ENCODE measurements at places on chromosomes 1 and 21. TPM values are rescaled to one million over a fixed set of nuclear protein-coding genes. Genes with fewer than 3 reads are reported as not detected.

The SPRR2B gene
- not detected for total RNA-seq

The CADM3 gene
- not detected for total RNA-seq

The HSPA6 gene
- total RNA-seq, result 0.07 TPM

The CXADR gene
- total RNA-seq, result 0.40 TPM

The FCGR1A gene
- not detected for total RNA-seq

- DNase-seq, result no peak
These were observed 22.3 kb upstream of the PLA2G4A start for GRCh38 chr1:186806477-186806876.

GRCh38 chr1:42379794-42380585 lies 602 bp upstream of the RIMKLA start:
- DNase-seq, result no peak

- no peak for DNase-seq
These were observed 10.9 kb upstream of the SLC25A24 start for GRCh38 chr1:108211014-108211413.

GRCh38 chr1:1628754-1629429 lies 3.1 kb upstream of the MMP23B start:
- DNase-seq, result peak; percentile 37

DNA sequence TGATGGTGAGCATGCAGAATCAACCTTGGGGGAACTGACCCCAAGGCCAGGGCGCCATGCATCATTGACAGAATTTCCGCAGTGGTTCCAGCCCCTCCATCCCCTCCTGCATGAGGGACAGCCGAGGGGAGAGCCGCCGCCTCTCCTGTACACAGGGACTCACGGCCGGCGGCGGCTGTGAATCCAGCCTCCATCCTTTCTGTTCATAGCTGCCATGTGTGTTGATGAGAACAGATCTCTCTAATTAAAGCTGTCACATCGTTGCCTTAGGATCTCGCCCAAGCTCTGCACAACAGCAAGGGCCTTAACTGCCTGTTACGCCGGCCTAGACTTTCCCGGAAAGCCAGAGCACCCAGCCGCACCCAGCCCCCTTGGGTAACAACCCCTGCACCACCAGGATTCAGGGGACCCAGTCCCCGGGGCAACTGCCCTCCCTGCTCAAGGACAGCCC lies 151.6 kb downstream of the NPHP4 start:
- DNase-seq, result no peak

- no peak for DNase-seq
These were observed 66.8 kb downstream of the SAMSN1 start for GRCh38 chr21:14479241-14479786.

GRCh38 chr1:89363196-89363595 lies 663 bp upstream of the GBP6 start:
- DNase-seq, result peak; percentile 27

- peak; percentile 6 for DNase-seq
These were observed 86.9 kb downstream of the CD247 start for GRCh38 chr1:167431261-167431908.

DNA sequence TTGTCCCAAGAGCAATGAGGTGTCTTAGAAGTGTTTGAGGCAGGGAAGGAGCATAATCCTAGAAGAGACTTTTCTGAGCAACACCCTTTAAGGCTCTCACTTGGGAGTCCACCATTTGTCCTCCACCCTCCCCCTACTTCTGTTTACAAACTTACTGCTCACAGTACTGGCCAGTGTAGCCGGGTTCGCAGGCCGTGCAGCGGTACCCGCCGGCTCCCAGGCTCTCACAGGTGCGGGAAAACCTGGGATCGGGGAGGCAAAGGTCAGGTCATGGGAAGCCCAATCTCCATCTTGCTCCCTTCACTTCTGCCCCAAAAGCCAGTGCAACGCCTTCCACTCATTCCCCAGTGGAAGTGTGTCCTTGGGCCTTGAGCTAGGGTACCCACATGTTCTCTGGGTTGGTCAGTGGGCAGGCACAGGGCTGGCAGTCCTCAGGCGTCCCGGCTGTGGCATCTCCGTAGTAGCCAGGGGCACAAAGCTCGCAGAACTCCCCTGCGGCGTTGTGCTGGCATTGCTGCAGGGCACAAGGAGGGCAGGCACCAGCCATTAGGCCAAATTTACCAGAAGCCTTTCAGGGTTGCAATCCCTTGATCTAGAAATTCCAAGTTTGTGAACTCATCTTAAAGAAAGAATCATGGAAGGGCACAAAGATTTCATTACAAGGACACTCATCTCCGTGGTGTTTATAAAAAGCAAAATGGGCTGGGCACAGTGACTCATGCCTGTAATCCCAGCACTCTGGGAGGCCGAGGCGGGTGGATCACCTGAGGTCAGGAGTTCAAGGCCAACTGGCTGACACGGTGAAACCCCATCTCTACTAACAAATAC lies 49.8 kb downstream of the LDLRAD2 start:
- no peak for DNase-seq
